ENCODE measurements at places on chromosomes 3 and 15.

GRCh38 chr3:60998858-60999257 is 252.4 kb downstream of the FHIT start:
- no peak for DNase-seq

DNA sequence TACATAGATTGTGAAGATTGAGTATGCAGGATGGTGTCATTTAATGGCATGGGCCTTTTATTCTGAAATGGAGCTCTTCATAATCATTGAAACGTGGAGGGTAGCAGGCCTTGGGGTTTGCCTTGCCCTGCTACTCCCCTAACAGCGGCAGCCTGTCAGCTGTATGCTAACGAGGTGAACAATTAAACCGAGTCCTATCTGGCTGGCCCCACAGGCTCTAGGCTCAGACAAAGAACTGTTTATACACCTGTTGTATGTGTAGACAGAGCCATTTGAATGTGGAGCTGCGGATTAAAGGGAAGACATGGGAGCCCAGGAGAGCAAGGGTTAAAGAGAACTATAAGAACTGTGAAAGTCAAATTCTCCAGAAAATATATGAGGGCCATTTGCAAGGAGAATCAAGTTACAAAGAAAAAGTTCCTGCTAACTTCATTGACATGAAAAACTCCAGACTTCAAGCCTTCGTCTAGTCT is 116.7 kb upstream of the CGNL1 start:
- no peak for DNase-seq

DNA sequence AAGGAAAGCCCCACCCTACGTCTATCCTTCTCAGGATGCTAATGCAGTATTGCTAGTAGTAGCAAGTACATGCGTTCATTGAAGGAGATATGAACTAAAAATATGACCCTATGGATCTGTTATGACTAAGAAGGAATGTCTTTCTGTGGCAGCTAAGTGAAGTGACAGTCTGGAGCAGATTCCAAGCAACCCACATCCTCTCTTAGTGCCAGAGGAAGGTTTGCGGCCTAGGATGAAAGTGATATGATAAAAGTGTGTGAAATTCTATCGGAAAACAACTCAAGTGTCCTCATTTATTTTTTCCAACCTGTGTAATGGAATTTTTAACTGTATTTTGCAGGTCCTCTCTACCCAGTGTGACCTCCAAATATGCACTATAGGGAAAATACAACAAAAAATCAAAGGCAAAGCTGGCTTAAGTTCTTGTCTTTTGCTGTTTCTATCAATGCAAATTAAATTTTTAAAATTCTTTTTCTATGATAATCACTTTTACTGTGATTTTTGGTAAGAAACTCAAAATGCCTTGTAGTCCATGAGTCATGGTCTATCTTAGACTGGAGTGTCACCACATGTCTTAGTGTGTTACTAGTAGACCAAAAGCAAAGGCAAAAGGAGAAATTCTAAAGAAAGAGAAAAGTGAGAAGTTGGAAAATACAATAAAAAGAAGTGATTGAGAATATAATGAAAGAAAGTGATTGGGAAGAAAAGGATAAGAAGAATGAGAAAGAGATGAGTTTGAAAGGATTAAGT is 161.2 kb upstream of the TMCO5A start:
- DNase-seq, result peak; percentile 8

DNA sequence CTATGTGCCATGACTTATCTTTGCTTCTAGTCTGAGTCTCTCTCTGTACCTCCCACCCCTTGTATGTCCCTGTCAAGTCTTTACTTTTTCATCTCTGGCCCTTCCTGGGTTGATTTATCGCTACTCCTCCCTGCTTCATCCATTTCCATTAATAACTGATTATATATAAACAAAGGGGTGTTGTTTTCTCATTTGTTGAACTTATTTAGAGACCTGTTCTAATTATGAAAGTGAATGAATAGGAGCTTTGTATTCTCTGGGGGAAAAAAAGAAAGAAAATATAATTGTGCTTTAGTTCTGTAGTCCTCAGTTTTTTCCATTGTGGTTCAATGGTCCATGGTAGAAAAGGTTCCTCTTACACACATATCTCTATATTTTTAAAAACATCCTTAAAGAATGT is 328.9 kb upstream of the PPP2R3A start:
- DNase-seq, result peak; percentile 78

DNA sequence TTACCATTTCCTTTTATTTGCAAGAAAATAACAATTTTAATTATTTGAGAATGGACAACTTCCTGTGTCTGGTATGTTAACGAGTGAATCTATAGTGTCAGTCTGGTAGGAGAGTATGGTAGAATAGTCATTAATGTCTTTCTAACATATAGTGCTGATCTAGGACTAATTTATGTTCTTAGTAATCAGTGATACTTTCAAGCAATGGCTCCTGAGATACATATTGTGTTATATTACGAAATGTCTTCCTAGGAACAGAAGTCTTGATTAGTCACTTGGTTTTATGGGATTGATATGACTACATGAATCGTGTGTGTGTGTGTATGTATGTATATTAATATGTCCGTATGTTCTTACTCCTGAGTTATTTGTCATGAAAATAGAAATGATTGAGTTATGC is 66.6 kb upstream of the PAQR5 start:
- no peak for DNase-seq

DNA sequence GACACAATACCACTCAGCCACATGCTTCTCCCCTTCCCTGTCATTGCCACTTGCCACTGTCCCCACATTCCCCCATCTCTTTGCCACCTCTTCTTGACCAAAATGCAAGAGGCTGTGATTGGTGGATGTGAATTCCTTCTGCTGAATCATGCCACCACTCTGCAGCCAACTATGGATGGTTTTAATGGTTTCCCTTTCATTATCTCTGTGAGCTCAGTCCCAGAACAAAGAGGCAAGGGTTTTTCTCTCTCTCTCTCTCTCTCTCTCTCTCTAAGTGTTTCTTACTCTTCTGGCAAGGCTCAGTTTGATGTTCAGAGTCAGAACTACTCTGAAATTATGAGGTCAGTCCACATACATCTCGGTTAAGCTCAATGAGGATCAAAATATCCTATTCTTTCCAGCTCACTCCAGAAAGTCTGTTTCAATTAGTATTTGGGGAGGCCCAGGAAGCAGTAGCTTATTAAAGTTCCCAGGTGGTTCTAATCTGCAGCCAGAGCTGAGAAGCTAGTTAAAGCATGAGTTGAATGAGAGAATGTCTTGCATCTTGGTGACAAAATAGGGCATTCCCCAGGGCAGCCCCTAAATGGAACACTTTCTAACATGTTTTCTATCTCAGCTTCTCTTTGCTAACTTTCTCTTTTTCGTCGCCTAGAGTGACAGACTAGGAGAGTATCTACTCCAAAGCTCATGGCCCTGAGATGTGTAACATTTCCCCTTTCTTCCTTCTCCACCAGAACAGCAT is 8.5 kb upstream of the ILDR1 start:
- no peak for DNase-seq

DNA sequence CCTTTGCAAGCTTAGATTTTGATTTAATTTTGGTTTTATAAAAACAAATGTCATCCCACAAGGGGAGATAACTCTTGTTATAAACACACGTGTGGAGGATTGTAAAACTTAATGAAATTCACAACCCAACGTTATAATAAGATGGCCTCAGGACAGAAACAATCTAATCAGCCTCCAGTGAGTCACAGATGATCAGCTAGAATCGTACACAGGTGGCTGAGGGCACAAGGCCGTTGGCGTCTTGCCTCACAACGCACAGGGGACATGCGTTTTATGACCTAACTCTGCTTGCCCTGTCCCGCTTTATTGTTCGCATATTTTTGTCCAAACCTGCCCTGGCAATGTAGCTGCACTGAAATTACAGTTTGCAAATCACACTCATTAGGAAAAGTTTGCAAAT is 121.9 kb upstream of the PDZRN3 start:
- DNase-seq, result no peak

DNA sequence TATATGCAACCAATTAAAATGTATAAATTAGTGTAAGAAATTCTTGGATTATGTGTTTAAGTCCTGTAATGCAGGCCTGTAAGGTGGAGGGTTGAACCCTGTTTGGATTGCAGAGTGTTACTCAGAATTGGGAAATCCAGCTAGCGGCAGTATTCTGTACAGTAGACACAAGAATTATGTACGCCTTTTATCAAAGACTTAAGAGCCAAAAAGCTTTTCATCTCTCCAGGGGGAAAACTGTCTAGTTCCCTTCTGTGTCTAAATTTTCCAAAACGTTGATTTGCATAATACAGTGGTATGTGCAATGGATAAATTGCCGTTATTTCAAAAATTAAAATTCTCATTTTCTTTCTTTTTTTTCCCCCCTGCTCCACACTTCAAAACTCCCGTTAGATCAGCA is 65.4 kb upstream of the ACAD9 start:
- DNase-seq, result no peak

DNA sequence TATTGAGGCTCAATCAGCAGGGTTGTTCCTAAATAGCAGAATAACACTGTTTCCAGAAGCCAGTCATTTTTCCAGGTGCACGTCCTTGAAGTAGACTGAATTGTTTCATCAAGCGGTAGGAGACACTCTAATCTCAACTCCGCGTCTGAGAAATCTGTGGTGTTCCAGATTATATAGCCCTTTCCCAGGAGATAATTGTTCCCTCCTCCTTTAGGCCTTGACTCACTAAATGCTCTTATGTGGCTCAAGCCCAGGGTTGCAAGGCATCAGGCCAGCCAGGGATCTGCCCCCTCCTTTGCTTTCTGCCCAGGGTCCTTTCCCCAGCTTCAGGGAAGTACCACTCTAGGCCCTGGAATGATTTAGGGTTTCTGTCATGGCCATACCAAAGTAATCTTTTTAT is 5.7 kb upstream of the HLTF start:
- no peak for DNase-seq

GRCh38 chr3:129347458-129347845 is 68.8 kb downstream of the HMCES start:
- DNase-seq, result no peak
